ENCODE measurements at places on chromosomes 13 and 19.

GRCh38 chr19:10729411-10729810 is 11.5 kb downstream of the DNM2 start:
- no peak for DNase-seq

GRCh38 chr19:47757617-47758442 is 12.5 kb downstream of the NOP53 start:
- DNase-seq: no peak

DNA sequence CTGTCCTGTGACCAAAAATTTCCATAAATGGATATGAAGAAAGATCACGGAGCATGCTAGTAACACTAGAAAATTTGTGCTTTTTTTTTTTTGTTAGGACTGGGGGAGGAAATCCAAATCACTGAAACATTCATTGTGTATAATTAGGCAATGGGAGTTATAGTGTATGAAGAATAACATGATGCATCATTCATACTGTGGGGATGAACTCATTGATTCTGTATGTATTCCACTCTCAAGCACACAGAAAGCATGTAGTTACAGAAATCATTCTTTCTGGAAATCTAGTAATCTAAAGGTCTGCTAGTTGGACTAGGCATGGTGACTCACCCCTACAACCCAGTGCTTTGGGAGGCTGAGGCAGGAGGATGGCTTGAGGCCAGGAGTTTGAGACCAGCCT is 749.7 kb downstream of the DIAPH3 start:
- no peak for DNase-seq

DNA sequence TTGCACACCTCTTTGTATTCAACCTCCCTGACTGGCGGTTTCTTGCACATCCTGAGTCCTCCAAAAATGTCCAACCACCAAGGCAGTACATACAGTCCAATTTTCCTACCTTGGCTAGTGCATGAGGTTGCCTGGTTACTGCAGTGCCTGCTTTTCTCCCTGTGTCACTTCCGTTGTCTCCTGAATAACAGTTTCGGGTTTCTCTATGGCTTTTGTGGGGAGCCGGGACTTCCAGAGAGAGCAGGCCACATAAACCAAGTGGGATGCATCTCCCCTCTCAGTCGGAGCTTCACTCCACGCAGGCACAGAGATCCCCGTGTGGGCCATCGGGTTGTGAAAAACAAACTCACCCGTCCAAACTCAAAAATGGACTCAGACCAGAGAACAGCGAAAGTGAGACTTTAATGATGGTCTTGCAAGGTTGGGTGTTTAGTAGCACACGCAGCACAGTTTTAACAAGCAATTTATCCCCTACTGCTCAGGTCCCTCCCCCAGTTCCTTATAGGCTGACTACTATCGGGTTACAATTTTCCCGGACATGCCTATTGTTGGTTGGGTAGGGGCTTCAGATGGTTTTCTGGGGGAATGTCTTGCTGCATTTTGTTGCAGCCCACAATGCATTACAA is 173.1 kb downstream of the POU4F1 start:
- no peak for DNase-seq

DNA sequence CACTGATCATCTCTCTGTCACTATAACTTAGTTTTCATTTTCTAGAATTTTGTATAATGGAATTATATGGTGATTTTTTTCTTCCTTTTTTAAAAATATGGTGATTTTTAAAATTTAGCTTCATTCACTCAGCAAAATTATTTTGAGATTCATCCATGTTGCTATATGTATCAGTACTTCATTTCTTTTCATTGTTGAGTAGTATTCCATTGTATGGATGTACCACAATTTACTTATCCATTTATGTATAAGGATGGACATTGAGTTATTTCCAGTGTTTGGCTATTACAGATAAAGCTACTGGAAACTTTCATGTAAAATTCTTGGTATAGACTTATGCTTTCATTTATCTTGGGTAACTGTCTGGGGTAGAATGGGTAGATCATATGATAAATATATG is 12.8 kb downstream of the ZNF546 start:
- no peak for DNase-seq

DNA sequence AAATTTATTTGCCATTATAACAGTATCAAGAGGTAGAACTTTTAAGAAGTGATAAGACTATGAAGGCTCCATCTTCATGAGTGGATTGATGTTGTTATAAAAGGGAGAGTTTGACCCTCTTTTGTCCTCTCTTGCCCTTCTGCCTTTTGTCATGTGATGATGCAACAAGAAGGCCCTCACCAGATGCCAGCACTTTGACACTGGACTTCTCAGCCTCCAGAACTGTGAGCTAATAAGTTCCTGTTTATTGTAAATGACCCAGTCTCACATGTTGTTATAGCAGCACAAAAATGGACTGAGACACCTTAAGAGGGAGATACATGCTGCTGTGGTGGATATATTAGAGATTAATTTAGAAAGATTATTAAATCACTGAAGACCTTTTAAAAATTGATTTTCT is 71.6 kb downstream of the SPRYD7 start:
- no peak for DNase-seq

GRCh38 chr19:824885-825284 is 2.8 kb upstream of the AZU1 start:
- DNase-seq: no peak

DNA sequence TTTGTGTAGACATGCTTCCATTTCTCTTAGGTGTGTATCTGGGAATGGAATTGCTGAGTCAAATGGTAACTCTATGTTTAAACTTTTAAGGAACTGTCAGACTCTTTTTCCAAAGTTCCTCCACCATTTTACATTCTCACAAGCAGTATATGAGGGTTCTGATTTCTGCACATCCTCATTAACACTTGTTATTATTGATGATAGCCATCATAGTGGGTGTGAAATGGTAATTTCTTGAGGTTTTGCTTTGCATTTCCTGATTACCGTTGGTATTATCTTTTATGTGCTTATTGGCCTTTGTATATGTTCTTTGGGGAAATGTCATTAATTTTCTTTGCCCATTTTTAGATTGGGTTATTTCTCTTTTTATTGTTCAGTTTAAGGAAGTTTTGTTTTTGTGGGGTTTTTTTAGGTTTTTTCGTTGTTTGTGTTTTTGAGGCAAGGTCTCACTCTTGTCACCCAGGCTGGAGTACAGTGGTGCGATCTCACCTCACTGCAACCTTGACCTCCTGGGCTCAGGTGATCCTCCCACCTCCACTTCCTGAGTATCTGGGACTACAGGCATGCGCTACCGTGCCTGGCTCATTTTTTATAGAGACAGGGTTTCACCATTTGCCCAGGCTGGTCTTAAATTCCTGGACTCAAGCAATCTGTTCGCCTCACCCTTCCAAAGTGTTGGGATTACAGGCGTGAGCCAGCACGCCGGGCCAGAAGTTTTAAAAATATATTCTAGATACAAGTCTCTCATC is 34.3 kb downstream of the NAA16 start:
- DNase-seq: no peak

DNA sequence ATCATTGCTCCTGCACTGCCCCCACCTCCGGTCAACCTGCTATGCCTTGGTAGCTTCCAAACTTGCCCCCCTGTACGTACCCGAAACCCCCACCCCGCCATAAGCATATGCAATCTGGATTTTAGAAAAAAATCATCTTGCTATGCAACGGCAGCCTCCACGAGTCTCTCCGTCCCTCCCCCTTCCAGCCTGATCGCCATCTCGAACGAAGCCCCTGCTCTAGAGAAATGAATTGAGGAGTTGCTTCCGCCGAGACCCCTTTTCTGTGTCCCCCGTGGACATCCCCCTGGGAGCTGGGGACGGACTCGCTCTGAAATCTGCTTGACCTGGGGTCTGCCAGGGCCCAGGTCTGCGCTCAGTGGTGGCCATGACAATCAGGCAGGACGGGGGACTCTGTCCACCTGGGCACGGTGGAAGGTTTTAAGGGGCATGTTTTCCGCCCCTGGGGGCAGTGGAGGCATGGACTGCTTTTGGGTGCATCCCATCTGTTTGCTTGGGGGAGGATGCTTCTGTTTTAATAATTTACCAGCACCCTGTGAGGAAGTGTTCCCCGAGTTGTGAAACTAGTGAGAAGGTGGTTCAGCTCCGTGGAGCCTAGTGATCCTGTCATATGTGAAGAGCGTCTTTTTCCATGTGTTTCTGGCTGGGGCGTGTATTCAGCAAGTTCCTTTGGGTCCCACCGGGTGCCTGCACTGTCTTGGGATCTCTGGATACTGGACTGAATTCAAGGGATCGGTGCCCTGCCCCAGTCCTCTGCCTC is 1.0 kb downstream of the KDM4B start:
- DNase-seq: peak; percentile 57
